ENCODE measurements at places on chromosomes 3 and 15. TPM values are rescaled to one million over a fixed set of nuclear protein-coding genes. Genes with fewer than 3 reads are reported as not detected.

GRCh38 chr15:56957812-56958406, 39.5 kb downstream of the TCF12 start:
- H3K4me3 ChIP-seq, result no peak overlapping the region
- no peaks in the 10 kb centered on the region for H3K27me3 ChIP-seq
- no peak overlapping the region for H3K27ac ChIP-seq
- H3K4me1 ChIP-seq, result peaks cover 28% of the 10 kb centered on the region
- peaks cover 19% of the 10 kb centered on the region for H3K36me3 ChIP-seq

DNA sequence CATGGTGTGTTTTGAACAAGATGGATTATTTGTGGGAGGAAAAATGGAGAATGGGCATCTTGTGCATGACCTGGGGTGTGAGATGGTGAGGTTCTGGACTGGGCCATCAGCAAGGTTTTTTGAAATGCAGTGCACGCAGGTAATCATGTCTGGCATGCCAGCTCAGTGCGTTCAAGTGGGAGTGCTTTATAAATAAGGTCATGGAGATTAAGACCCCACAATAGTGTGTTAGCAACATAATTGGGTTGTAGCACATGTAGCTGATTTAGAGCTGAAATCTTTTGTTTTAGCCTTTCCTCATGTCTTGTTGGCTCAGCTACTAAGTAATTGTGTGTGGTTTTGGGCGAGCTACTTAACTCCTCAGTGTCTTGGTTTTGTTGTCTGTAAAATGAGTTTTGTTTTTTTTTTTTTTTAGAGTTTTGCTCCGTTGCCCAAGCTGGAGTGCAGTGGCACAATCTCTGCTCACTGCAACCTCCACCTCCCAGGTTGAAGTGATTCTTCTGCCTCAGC, 3.9 kb upstream of the CACNA1D start:
- peaks cover 26% of the 10 kb centered on the region for H3K27me3 ChIP-seq
- H3K27ac ChIP-seq, result no peak overlapping the region
- H3K36me3 ChIP-seq, result no peaks in the 10 kb centered on the region
- H3K4me3 ChIP-seq, result no peak overlapping the region

- H3K27me3 ChIP-seq, result no peaks in the 10 kb centered on the region
- no peak overlapping the region for H3K4me3 ChIP-seq
- no peak for DNase-seq
- H3K27ac ChIP-seq, result no peak overlapping the region
These were observed 793.5 kb upstream of the CADM2 start for GRCh38 chr3:84165328-84165727.

DNA sequence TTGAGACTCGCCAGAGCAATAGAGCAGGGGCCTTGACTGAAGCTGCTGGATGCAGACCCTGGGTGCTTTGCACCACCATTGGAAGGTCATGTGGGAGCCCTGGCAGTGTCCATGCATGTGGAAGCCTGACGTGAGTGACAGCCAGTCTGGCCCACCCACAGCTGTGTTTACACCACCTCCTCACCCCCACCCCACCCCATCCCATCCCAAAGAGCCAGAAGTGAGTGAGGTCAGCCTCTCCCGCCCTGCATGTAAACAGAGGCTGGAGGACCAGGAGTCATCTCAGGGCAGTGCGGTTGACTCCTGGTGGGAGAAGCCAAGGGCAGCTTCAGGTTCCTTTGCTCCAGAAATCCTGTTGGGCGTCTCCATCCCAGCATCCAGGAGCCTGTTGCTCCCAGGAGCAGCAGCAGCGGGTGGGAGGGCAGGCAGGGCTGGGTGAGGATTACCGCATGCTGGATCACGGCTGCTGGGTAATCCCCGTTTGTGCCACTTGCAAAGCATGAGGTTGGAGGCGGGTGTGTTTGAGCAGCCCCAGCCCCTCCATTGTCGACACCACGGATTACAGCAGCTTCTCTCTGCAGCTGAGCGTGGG, 44.6 kb downstream of the CORO2B start:
- H3K4me1 ChIP-seq, result no peaks in the 10 kb centered on the region
- DNase-seq, result no peak
- H3K27me3 ChIP-seq, result peaks cover 2% of the 10 kb centered on the region
- H3K36me3 ChIP-seq, result no peaks in the 10 kb centered on the region
- no peak overlapping the region for H3K4me3 ChIP-seq

- peaks cover 6% of the 10 kb centered on the region for H3K27me3 ChIP-seq
- peaks cover 2% of the 10 kb centered on the region for H3K4me1 ChIP-seq
- H3K27ac ChIP-seq, result no peak overlapping the region
- no peak overlapping the region for H3K4me3 ChIP-seq
These were observed 76.7 kb downstream of the ADAMTS7 start for GRCh38 chr15:78734451-78735064.

GRCh38 chr3:131393051-131393450, 11.5 kb downstream of the NUDT16 start:
- H3K4me3 ChIP-seq, result no peak overlapping the region
- DNase-seq, result no peak
- no peaks in the 10 kb centered on the region for H3K36me3 ChIP-seq
- H3K27me3 ChIP-seq, result no peaks in the 10 kb centered on the region
- H3K4me1 ChIP-seq, result no peaks in the 10 kb centered on the region
- H3K27ac ChIP-seq, result no peak overlapping the region

- H3K27me3 ChIP-seq, result no peaks in the 10 kb centered on the region
- no peak for DNase-seq
- H3K4me3 ChIP-seq, result no peak overlapping the region
- H3K27ac ChIP-seq, result no peak overlapping the region
- no peaks in the 10 kb centered on the region for H3K4me1 ChIP-seq
- H3K36me3 ChIP-seq, result no peaks in the 10 kb centered on the region
These were observed 663.2 kb upstream of the ZNF385D start for GRCh38 chr3:22414239-22414638.

DNA sequence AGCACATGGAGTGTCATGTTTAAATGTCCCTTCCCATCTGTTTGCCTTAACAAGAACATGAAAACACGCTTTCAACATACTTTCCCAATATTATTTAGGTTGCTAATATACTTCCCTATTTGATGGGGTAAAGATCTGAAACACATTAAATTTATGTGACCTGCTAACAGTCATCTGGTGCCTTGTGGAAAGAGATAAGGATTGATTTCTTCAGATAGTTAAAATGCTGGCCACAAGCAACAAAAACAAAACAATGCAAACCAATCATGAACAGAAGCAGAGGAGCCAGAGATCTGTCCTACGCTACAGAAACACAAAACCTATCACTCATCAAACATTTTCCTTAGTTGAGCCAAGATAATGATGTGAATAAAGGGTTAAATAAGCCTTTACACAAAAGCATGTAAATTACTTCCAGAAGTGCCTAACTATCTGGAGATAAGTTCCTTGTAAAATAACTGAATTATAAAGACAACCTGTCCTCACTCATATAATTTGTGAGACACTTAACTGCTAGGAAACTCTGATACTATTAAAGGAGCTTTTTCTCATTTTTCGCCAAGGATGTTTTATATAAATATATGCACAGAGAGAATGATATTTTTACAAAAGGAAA, 109.9 kb downstream of the NSUN3 start:
- H3K27me3 ChIP-seq, result peaks cover 9% of the 10 kb centered on the region
- no peak overlapping the region for H3K4me3 ChIP-seq
- no peak for DNase-seq
- no peak overlapping the region for H3K27ac ChIP-seq
- H3K4me1 ChIP-seq, result no peaks in the 10 kb centered on the region

DNA sequence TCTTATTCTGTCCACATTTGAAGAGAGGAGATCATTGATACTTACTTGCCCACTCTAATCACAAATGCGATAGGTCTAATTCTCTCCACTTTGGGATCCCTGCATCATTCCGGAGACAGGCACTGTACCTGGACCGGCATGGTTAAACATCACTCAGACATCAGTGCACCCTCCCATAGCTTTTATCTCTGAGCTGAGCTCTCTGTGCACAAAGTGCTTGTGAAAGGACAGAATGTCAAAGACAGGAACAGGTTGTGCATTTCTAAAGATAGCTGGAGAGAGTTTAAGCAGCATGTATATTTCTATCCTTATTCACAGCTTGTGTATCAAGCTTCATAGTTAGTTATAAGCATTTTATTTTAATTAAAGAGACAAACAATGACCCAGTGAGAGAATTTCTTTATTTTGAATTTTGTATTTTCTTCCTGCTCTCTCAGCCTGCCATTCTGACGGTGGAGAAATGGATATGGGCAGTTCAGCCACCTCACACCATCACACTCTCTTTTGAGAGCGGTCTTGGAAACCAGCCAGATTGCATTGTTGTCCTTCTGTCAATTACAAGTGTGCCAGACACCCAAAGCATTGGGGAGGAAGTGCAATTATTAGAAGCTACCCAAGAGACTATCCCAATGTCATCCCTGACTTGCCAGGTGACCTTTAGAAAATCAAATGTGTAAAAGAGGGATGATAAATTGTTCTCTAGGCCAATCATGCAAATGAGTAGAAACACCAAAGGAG, 65.2 kb upstream of the CHL1 start:
- H3K27me3 ChIP-seq, result no peaks in the 10 kb centered on the region
- no peaks in the 10 kb centered on the region for H3K4me1 ChIP-seq
- H3K4me3 ChIP-seq, result no peak overlapping the region
- H3K27ac ChIP-seq, result no peak overlapping the region
- DNase-seq, result no peak
- H3K36me3 ChIP-seq, result no peaks in the 10 kb centered on the region

The SLC12A1 gene
- total RNA-seq, result not detected

The CIB1 gene
- total RNA-seq, result 171 TPM

The EIF4E3 gene
- total RNA-seq, result 26.2 TPM

The AP3B2 gene
- 0.37 TPM for total RNA-seq

All from activated naive CD4-positive, alpha-beta T cell treated with anti-CD3 and anti-CD28 coated beads for 36 hours (primary cell).